ENCODE measurements at places on chromosomes 3 and 15.

DNA sequence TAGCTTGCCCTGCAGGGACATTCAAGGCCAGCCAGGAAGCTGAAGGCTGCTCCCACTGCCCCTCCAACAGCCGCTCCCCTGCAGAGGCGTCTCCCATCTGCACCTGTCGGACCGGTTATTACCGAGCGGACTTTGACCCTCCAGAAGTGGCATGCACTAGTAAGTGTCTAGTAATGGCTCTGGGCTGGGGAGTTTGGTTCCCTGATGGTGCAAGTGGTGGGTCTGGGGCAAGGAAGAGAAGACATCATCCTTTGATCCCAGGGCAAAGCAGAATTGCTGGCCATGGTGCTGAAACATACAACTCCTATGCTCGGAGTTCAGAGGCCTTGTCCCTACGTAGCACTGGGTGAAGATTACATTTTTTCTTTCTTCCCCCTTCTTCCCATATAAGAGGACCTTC lies 311.4 kb downstream of the EPHB1 start:
- no peak for DNase-seq

- no peak for DNase-seq
These were observed 509.0 kb upstream of the GOLIM4 start for GRCh38 chr3:168604767-168605166.

DNA sequence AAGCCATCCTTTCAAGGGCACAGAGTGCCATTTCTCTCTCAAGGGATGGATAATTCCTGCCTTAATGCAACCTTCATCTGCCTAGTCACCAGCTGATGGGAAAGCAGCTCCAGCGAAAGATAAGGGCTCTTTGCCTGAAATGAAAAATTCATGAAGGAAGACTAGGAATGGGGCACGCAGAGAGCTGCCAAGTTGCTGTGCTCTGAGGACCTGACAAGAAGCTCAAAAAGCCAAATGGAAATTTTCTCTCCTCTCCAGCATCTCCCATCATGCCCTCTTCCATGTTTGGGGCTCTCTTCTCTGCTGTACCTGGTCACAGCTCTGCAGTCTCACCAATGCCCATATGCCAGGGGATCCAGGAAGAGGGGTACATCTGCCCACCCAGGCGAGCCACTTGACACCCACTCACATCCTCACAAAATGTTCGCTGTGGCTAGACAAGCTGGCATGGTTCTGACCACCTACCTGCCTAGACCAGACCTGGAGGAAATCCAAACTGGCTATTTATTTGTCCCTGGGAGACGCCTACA lies 29.3 kb upstream of the ABHD2 start:
- DNase-seq, result no peak

DNA sequence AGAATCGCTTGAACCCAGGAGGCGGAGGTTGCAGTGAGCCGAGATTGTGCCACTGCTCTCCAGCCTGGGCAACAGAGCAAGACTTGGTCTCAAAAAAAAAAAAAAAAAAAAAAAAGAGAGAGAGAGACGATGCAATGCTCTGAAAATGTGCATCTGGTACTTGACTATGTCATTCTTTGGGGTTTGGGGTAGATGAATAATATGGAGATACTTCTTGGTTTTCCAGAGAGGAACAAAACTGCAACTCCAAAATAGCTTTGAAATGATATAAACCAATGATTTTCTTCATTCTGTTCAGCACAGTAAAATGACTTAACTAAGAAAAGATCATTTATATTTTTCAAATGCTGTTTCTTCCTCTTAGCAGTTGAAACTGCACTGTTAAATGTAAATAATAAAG lies 158.9 kb downstream of the ISL2 start:
- no peak for DNase-seq

All from activated CD4-positive, alpha-beta T cell treated with anti-CD3 and anti-CD28 coated beads, Interleukin-2, amount 50 U/mL, for 48 hours (primary cell).